ENCODE measurements at places on chromosomes 3 and 15.

GRCh38 chr3:13138833-13139145, 65.6 kb upstream of the IQSEC1 start:
- DNase-seq = no peak

GRCh38 chr15:100732211-100733055, 130.0 kb downstream of the ASB7 start:
- DNase-seq = no peak

DNA sequence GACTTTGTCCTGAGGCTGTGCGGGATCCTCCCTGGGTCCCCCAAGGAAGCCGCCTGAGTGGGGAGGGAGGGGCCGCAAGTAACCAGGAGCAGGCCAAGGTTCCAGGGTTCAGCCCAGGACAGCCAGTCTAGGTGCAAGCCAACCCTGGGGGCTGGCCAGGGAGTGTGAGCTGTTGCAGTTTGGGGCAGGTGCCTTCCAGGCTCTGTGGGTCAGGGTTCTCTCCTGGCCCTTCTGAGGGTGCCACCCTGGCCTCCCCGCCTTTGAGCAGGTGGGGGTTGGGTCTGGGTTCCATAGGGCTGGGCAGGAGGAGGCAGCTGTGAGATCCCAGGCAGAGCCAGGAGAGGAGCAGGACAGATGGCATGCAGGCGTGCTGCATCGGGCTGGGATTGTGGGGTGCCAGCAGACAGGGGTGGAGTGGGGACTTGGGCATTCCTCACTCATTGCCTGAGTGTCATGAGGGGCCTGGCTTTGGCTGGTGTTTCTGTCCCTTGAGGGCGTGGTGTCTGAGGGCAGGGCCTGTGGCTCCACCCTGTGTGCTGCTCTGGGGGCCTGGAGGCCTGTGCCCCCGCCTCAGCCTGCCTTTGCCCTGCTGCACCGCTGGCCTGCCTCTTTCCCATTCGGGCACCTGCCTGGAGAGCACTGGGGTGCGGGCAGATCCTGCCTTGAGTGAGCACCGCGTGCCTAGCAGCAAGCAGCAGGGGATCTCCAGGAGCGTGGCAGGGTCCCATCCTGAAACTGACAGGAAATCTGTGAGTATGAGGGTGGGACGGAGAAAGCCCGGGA, 18.4 kb downstream of the KLF13 start:
- DNase-seq = no peak

- no peak for DNase-seq
Observed at GRCh38 chr3:169243579-169243978, 419.9 kb downstream of the MECOM start.

DNA sequence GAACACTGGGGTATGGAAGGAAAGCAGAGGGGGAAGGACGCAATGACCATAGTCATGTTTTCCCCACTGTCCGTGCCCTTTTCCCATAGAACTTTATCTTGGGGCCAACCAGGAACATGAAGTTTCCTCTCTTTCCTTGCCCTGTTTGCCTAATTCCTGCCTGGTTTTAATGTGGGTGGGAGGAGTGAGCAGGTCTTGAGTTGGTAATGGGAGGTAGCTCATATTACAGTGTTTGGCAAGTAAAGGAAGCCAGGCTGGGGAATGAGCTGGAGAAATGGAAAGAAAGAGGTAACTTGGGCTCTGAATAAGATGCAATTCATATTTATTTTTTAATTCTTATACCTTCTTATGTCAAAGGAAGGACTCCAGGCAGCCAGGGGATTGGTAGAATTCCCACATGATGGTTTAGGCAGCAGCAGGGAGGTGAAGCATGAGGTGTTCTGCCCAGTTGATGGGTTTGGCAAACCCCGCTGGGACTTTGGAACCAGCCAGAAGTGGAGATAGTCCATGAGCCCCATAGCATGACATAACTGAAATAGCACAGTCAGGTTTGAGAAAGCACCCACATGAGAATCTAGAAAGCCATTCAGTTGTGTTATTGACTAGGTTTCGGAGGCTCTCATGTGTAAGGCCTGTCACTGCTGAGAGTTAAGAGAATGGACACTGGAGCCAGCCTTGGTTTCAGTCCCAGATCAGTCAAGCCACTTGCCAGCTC, 60.0 kb downstream of the CCK start:
- DNase-seq = no peak

GRCh38 chr15:79900087-79900486, 3.3 kb upstream of the MTHFS start:
- no peak for DNase-seq

- no peak for DNase-seq
Observed at GRCh38 chr15:74060251-74060650, 22.1 kb downstream of the GOLGA6A start.

GRCh38 chr3:185058796-185059195, 94.1 kb downstream of the C3orf70 start:
- no peak for DNase-seq

GRCh38 chr15:69078638-69079037, 64.1 kb downstream of the NOX5 start:
- no peak for DNase-seq

- DNase-seq = no peak
Observed at GRCh38 chr15:85116925-85117646, 135.4 kb downstream of the PDE8A start.

- DNase-seq = no peak
Observed at GRCh38 chr3:11530153-11530721, 113.5 kb downstream of the VGLL4 start.

DNA sequence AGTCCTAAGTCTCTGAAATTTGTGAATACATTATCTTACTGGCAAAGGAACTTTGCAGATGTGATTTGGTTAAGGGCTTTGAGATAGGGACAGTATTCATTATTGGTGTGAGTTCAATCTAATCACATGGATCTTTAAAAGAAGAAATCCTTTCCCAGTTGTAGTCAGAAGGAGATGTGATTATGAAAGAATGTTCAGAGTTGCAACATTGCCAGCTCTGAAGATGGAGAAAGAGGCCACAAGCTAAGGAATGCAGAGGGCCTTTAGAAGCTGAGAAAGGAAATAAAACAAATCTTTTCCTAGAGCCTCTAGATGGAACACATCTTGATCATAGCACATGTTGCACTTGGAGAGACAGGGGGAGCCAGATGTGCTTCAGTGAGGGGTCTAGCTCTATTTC, 27.7 kb upstream of the SIAH2 start:
- DNase-seq = no peak

GRCh38 chr3:43363621-43364266, 77.4 kb downstream of the SNRK start:
- DNase-seq = no peak

DNA sequence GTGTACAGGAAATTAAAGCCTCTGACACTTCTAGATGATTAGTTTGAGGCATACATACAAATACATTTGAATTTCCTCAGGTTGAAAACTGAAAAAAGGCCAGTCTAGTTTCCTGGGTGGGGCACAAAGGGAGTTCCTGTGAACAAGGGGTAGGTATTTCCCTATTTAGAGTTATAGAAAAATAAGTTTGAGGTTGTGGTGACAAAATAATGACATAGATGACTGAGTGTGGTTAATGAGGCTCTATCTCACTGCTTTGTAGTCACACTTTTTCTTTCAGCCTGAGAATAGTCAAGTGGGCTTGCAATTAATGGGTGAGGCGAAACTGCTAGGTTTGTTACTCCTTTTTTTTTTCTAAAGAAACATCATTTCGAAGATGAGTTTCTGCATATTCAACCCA, 4.3 kb downstream of the SLCO3A1 start:
- DNase-seq = peak; percentile 40

GRCh38 chr3:155382396-155383042, 89.0 kb upstream of the STRIT1 start:
- DNase-seq = no peak

- no peak for DNase-seq
Observed at GRCh38 chr15:52800828-52801747, 11.0 kb upstream of the ONECUT1 start.

- DNase-seq = no peak
Observed at GRCh38 chr3:61505197-61505596, 56.2 kb upstream of the PTPRG start.

DNA sequence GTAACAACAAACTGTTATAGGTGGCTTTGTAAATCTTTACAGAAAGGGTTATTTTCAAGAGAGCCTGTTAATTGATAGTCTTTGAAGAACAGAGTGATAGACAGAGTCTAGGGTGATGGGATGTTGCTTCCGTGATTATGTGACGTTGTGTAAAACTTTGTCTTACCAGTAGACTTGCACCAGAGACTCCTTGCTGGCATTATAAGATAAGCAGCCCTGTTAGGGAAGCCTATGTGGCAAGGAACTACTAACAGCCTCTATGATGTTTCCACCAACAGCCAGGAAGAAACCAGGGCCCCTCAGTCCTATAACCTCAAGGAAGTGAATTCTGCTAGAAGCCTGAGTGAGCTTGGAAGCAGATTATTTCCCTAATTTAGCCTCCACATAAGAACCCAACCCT, 18.9 kb downstream of the STT3B start:
- DNase-seq = no peak

GRCh38 chr15:33737687-33738601, 230.4 kb upstream of the CHRM5 start:
- DNase-seq = no peak

GRCh38 chr3:161644891-161645635, 148.5 kb downstream of the OTOL1 start:
- DNase-seq = no peak

DNA sequence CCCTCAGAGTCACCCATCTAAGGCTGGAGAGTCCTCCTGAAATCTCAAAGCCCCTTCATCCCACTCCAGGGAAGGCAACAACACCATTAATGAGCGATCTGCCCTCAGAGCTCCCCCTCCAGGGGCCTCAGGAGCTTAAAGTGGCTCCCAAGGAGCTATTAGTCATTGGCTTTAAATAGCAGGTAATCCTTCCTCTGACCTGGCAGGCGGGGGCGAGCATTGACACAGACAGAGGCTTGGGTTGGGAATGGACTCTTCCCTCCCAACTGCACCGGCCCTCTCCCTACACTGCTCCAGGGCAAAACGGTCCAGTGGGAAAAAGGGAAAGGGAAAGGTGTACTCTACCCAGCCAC, 1.4 kb downstream of the MFGE8 start:
- no peak for DNase-seq

GRCh38 chr3:194080436-194080835, 55.5 kb upstream of the HES1 start:
- DNase-seq = no peak

- no peak for DNase-seq
Observed at GRCh38 chr3:9019259-9019961, 56.1 kb upstream of the RAD18 start.

DNA sequence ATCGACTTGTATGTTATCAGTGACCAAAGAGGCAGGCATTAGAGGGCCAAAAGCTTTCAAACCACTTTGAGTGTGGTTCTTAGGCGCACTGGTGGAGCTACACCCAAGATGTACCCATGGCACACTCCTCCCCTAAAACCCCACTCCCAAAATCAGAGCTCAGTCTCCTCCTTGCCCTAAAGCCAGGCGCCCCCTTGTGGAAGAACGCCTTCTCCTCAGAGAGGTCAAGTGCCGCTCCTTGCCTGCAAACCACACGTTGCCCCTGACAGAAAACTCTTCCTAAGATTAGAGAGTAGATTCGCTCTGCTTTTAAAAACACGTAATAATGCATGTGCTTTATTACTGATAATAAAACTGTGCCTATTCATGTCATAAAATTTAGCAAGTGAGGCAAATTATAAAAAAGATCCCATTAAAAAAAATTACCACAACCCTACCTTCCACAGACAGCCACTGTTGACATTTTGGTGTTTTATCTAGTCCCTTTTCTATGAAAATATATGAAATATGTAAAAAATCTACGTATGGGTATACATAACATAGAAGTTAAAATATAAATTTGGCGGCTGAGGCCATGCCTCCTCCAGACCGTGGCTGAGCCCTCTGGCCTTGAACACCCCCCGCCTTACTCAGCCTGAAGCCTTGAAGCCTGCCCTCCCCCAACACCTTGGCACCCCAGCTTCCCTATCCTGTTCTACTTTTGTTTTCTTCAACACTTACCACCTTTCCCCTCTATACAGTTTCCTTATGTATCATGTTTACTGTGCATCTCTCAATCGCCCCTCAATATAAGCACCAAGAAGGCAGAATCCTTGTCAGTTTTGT, 33.5 kb downstream of the BCL2L10 start:
- peak; percentile 77 for DNase-seq

- no peak for DNase-seq
Observed at GRCh38 chr3:119346076-119346496, 51.9 kb downstream of the ARHGAP31 start.

GRCh38 chr15:71739355-71739754, 71.0 kb upstream of the NR2E3 start:
- no peak for DNase-seq

DNA sequence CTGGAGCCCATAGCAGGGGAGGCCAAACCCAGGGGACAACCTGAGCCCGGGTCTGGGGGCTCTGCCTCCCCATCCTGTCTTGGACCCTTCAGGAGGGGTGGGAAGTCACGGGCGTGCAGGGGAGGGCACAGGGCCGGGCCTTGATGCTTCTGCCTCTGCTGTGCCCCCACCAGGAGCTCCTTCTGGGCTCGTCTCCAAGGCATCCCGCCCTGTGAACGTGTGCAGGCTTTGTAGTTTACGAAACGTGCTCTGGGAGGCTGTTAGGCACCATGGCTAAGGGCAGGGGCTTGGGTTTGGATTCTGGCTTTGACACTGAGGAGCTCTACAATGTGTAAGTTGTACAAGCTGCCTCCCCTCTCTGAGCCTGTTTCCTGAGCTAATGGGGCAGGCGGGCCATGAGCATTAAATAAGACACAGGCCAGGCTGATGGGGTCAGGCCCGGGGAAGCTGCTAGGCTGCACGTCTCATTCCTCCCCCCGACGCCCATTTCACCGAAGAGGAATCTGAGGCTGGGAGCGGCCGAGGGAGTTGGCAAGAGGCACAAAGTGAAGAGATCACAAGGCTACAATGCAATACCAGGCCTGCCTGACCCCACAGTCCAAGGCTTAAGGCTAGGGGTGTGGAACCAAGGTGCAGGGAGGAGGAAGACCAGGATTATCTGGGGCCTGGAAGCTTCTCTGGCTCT, 19.6 kb downstream of the PLXND1 start:
- DNase-seq = no peak

DNA sequence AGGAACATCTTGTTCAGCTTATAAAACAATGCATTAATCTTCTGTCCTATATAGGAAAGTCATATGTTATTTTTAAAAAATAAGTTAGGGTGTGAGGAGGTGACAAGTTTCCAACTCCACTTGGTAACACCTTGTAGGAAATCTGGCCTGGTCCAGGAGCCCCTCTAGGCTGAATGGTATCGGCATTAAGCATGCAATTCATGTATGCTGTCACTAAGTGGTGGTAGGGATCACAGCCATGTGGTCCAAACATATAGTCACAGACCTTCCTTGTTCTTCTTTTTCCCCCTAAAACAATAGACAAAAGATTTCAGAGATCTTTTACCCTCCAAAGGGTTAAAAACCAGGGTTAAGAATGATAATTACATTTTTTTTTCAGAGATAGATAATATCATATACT, 4.2 kb upstream of the APBA2 start:
- DNase-seq = no peak

All from activated CD4-positive, CD25-positive, alpha-beta regulatory T cell treated with anti-CD3 and anti-CD28 coated beads, Interleukin-2, amount 50 U/mL, for 16 hours (primary cell).